ENCODE measurements at places on chromosomes 1 and 21.

DNA sequence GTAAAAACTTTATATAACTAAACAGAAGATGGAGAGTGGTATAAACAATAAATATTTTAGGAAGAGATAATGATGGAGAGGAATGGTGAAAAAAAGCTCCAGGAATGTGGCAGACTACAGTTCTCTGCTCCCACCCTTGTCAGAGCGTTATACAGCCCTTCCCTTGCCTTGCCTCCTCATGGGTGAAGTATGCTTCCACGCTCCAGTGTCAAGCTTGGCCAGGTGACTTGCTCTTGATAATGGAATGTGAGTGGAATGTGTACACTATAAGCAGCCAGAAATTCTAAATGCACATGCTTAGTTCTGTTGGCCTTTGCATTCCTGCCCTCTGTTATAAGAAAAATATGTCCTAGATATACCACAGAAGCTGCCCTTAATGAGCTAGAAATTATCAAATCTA lies 24.7 kb upstream of the POGK start:
- no peak for DNase-seq

DNA sequence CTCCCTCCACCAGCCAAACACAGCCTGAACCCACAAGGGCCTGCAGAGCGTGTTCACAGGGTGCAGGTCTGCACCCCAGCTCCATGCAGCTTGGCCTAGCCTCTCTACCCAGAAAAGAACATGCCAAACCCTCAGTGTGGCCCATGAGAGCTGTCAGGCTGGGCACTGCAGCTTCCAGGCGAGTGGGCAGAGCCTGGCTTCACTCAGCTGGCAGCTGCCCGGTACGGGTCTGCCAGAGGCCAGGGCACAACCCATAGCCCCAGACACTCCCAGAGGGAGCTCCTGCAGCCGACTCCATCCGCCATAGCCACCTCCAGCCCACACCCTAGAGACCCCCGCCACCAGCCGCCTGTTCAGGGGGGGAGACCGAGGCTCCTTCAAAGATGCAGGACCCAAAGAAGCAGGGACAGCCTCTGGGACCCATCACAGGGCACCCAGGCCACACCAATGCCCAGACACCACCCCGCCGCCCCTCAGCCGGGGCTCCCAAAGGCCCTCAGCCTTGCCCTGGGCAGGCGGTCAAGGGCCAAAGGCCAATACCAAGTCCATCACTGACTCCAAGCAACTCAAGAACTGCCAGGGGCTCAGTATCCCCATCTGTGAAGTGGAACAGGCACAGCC lies 42.4 kb downstream of the MEGF6 start:
- DNase-seq = no peak

GRCh38 chr1:101996825-101997465 lies at the start of gene OLFM3:
TSS of gene OLFM3 (minus strand) at chr1:101996926.
- peak; percentile 2 for DNase-seq

GRCh38 chr1:46812996-46813857 lies 14.4 kb downstream of the CYP4B1 start:
- DNase-seq = no peak
